ENCODE measurements at places on chromosomes 5 and 9.
A peak's percentile ranks its signal among the peaks of the same experiment; 100 is the strongest.

- no peak for DNase-seq
Observed at GRCh38 chr5:7801891-7802614, 48.9 kb downstream of the CFAP90 start.

GRCh38 chr9:96044401-96044800 is 168.9 kb downstream of the ERCC6L2 start:
- no peak for DNase-seq

GRCh38 chr9:84404095-84404686 is 63.6 kb upstream of the SLC28A3 start:
- DNase-seq = no peak

GRCh38 chr5:151522226-151522625 is 68.9 kb downstream of the FAT2 start:
- no peak for DNase-seq

GRCh38 chr9:37066139-37066725 is 32.2 kb upstream of the PAX5 start:
- DNase-seq = no peak

- no peak for DNase-seq
Observed at GRCh38 chr9:76162751-76163500, 231.3 kb downstream of the RFK start.

GRCh38 chr5:158289967-158290366 is 431.0 kb upstream of the CLINT1 start:
- no peak for DNase-seq

GRCh38 chr5:100634937-100635534 is 99.9 kb downstream of the FAM174A start:
- DNase-seq = no peak

GRCh38 chr5:60277941-60278340 is 384.4 kb upstream of the PDE4D start:
- no peak for DNase-seq

DNA sequence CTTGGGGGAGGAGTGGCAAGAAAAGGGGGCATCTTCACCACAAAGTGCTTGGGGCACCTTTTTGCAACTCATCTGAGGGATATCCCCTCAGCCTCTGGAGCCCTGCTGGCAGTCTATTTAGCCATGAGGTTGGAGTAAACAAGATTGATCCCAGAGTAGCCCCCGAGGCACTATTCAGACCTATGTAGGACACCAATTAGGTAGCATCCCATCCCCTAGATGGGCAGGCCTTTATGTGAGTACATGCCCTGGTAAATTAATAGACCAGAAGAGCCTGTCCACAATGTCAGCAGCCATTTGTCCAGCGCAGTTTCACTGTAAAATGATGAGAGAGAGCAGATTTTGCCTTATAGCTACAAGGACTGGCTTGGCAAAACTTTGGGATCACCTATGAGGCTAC is 221.4 kb downstream of the DRD1 start:
- DNase-seq = no peak

- no peak for DNase-seq
Observed at GRCh38 chr5:134515801-134516200, 9.7 kb upstream of the JADE2 start.

GRCh38 chr9:137305060-137305797 is 3.2 kb upstream of the NRARP start:
- no peak for DNase-seq

- DNase-seq = no peak
Observed at GRCh38 chr9:36237230-36237629, 21.0 kb downstream of the GNE start.

GRCh38 chr9:109198736-109199382 is 31.8 kb upstream of the FRRS1L start:
- no peak for DNase-seq

DNA sequence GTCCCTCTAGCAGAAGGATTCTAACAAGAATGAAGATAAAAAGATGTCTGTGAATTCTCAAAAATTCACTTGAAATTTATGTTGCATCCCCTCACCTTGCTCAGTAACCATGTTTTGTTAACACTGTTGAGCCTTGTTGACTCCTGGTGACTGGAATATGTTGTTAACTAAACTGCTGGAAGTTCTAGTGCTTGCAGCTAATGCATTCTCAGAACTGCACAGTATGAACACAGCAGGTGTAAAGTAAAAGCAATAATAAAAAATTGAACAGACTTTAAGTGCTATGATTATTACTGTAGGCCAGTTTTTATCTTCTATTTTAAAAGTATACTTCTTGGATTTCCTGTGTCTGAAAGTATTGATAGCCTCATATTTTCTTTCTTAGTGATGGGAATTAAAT is 388.7 kb upstream of the PTPRD start:
- DNase-seq = no peak

DNA sequence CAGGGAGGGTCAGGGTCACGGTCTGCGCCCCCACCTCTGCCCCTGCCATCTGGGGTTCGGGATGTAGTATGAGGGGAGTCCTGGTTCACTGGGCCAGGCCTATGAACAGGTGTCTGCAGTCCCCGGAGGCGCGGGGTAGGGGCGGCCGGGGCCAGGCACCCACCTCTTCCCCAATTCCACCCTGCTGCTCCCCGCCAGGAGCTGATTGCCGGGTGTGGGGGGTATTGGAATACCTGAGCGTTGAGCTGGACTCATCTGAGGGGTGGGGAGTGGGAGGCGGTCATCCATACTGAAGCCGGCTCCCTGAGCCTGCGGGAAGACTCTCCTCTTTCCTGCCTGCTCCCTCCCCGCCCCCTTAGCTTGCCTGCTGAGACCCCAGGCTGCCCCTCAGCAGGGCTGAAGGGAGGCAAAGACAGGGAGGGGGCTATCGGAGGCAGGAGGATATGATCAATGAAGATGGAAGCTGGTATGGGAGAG is 679 bp downstream of the SLC6A7 start:
- no peak for DNase-seq

DNA sequence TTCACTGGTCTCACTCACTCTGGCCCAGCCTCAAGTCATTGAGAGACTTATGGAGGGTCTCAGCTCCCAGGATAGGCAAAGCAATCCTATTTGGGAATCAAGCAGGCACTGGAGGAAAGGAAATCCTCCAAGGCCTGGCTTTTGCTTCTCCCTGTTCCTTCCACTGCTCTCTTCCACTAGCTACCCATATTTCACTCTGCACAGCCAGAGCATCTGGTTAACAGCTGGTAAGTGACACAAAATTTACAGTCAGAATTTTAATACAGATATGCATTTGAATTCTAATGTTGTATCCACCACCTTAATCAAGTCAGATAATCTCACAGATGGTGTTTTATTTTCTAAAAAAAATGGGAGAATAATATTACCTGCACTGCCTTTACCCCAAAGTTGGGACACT is 868 bp upstream of the C1QTNF2 start:
- no peak for DNase-seq

- DNase-seq = no peak
Observed at GRCh38 chr5:943201-943917, 50.7 kb downstream of the TRIP13 start.

GRCh38 chr9:128121924-128122808 is 5.4 kb downstream of the PTGES2 start:
- no peak for DNase-seq

- no peak for DNase-seq
Observed at GRCh38 chr5:2496891-2497290, 254.6 kb downstream of the IRX2 start.

GRCh38 chr9:120366644-120367019 is 213.3 kb downstream of the CDK5RAP2 start:
- no peak for DNase-seq

DNA sequence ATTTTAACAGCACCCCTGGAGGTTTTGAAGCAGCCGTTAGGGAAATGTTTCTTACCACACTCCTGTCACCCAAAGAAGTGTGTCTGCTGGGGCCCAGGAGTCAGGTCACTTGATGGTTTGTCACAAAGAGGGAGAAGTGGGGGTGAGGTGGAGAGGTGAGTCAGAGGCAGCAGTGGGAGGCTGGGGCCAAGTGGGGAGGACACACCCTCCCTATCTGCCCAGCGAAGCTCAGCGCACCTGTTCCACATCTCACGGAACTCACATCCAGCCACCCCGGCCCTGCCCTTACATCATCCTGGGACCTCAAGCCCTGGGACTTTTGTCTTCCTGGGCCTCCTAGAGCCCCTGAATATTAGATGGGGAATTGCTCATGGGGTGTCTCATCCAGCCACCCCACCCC is 171.1 kb upstream of the SMIM23 start:
- no peak for DNase-seq

- DNase-seq = peak; percentile 61
Observed at GRCh38 chr5:91101600-91102379, 281.3 kb downstream of the ARRDC3 start.

DNA sequence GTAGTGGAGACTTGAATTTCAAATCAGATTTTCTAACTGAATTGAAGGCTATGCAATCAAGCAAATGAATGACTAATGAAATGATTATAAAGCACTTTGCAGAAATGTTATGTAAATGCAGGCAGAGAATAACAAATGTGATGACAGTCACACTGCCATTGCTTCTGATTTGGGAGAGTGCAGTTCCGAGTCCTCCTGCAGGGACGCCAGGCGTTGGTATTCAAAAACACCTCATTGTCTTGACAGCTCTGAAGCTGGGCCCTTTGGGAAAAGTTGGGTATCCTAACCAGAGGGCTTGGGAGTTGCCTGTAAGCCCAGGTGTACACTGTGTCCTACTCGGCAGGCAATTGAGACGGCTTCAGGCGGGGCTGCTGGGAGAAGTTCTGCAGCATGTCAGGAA is 57.9 kb downstream of the C5orf15 start:
- DNase-seq = no peak

- DNase-seq = no peak
Observed at GRCh38 chr5:164652276-164652660, 1146.8 kb downstream of the MAT2B start.

- no peak for DNase-seq
Observed at GRCh38 chr5:124061663-124062062, 549.7 kb downstream of the CSNK1G3 start.

DNA sequence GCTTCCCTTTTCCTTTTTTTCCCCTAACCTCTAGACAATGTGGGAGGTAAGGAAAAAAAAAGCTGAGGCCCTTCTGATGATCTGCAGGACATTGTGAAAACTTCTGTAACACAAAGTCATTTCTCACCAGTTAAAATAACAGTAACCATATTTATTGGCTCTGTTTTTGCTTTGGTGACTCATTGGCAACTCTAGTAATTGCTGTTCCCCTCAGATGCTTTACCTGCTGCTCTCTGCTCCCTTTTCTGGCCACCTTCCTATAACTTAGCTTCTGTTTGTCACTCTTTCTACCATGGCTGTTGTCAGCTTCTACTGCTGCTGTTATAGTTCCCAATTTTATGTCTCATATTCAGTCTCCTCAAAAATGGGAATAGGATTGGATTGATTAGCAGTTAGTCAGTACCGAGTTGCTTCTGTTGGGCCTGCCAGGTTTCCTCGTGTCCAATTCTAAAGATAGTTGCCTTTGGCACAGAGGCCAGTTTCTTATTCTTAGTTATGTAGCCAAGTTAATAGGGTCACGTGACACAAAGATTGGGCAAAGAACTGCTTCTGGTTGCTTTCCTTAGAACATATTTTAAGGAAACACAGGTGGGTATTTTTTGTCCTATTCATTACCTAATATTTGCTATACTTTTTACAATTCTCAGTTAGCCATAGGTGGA is 16.8 kb downstream of the SCAMP1 start:
- no peak for DNase-seq

GRCh38 chr5:95219411-95219810 is 65.5 kb downstream of the MCTP1 start:
- DNase-seq = no peak

DNA sequence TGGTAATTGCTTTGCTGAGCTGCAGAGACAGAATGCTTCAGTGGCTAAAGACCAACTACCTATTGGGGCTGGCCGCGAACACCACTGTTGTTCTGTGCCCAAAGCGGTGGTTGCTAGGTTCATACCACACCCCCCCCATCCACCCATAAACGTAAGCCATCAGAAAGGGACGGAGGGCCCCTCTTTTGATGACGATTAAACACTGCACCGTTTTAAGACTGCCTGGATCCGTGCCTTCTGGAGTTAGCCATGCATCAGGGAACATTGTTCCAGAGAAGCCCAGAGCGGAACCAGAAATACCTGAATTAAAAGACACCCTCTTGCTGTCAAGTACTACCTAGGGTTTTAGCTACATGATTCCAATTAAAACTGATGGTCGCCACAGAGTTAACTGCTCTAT is 369.1 kb upstream of the DAP start:
- no peak for DNase-seq

DNA sequence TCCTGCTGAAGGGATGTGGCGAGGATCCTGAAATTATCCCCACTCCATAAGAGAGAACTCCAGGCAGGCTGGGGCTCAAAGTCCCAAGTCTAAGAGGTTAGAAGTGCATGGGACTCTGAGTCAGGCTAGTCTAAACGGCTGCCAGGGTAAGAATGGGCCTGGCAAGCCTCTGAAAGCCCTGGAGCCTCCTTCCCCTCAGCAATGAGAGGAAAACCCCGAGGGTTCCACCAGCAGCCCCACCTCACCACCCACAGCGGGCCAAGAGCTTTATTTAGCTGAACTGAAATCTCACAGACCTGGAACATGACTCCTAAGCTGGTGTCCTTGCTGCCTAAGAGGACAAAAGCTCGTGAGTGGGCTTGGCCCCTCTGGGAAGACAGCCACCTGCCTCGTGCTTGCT is 135.5 kb downstream of the SEC61B start:
- no peak for DNase-seq

- no peak for DNase-seq
Observed at GRCh38 chr9:97388721-97389238, 23.1 kb upstream of the TDRD7 start.

GRCh38 chr9:117448066-117448465 is 33.2 kb upstream of the ASTN2 start:
- no peak for DNase-seq

DNA sequence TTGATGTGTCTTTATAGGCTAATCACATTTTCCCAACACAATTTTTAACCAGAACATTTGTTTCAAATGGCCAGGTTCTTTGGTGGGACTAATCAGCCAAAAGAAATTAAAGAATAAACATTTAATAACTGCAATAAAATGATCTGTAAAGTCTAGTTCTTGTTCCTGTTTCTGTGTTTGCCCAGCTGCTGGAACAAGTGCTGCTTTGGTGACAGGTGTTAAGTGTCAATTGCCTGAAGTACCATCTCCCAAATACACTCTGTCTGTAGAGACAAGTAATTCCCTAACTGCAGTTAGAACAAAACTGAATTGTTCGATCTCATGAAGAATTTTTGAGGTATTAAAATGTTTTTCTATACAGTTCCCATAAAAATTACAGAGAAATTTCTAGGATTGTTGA is 402.3 kb upstream of the CHD1 start:
- DNase-seq = no peak

DNA sequence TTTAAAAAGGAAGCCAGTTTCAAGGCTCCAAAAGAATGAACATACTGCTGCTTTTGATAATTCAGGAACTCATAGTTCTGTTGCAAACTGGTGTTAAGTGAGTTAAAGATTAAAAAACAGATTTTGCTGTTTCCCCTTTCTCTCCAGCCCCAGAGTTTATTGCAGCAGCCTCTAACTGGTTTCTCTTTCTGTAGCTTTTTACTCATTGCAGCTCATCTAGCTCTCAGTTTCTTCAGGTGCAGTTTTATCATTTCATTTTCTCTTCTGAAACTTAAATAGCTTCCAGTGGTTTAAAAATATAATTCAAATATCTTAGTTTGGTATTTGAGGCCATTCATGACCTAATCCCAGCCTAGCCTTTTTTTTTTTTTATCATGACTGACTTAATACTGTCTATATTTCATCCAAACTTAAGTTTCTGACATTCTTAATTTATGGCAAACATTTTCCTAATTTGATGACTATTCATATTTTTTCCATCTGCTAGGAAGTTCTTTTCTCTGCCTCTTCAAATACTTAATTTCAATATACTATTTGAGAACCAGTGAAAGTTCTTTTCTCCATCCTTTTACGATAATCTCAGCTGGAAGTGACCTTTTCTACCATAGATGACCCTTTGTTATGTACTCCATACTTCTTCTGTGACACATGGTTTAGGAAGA is 252.7 kb upstream of the GRIA1 start:
- no peak for DNase-seq

- DNase-seq = no peak
Observed at GRCh38 chr5:151085517-151086041, 4.7 kb upstream of the TNIP1 start.

Data from right renal cortex interstitium (tissue), 3 donors.